ENCODE measurements at places on chromosomes 3 and 15.

DNA sequence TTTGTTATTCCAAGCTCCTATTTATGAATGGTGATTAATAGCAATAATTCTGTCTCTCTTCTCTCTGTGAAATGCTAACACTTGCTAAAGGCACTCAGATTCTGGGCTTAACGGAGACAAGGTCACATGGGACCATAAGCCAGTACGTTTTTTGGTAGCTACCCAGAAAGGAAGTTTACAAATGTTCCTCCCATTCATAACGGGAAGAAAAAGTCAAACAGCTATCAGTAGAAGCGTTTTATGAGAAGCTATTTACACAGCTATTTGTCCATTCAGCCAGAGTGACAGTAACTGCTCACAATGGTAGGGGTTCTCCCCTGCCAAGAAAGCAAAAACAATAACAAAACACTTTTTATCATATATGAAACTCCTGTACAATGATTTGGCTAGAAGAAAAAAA, 51.5 kb downstream of the ZMAT3 start:
- DNase-seq = no peak

DNA sequence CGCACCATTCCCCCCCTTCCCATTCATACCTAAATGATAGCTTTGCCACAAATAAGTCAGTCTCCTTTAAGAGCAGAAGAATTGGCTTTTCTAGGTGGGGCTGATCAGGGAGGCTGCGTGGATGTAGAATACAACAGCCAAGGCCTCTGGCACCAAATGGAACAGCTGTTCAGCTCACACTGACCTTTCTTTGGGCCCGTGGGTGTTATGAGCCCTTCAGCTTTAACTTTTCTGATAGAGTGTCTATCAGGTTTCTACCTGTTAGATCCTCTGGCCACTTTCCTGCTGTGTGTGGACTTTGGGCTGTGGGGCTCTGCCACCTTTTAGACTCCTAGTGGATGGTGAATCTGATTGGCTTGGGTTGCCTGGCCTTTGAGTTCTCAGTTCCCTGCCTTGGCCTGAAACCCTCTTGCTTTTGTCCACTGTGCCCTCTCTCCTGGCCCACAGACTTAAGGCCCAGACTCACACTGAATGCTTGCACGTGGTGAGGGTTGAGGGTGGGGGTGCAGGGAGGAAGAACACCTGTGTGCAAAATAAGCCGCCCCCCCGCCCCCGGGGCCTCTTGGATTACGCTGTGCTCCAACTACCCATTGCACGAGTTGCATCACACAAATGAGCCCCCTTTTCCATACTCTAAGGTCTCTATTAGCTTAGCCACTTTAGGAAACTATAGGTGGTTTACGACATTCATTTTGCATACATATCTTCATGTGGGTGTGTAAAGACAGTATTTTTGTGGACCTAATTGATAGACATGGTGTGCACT, 1.3 kb upstream of the RFX7 start:
- DNase-seq = no peak

- no peak for DNase-seq
Observed at GRCh38 chr3:130374908-130375307, 29.4 kb downstream of the COL6A5 start.

- no peak for DNase-seq
Observed at GRCh38 chr15:51828621-51829375, 655 bp upstream of the TMOD3 start.

DNA sequence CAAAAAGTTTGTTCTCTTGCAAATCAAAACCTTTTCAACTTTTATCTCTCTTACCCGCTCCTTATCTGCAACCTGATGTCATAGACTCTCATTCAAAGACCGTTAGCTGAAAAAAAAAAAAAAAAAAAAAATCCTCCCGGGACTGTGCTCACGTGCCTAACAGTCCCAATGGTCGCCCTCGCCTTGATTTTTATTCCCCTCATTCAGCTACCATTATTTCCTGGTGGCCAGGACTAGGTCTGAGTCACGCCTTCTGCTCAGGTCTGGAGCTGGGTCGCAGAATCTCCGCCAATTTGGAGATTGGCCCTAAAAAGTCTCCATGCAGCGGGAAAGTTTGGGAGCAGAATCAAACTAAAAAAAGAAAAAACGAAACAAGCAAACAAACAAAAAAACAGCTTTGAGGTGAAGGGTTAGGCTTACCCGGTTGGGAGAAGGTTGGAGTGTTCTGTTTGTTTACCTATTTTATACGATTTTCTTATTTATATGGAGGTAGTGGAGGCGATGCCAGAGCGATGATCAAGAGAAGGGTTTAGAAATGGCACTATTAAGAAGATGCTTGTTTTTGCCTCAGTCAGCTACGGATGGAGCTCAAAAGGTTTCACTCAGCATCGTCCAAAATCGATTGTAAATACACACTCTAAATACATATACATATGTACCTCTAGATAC, 51.1 kb downstream of the ZIC4 start:
- no peak for DNase-seq

GRCh38 chr3:183114384-183115178, 15.3 kb upstream of the MCCC1 start:
- no peak for DNase-seq

GRCh38 chr3:137409584-137409983, 354.5 kb upstream of the SOX14 start:
- no peak for DNase-seq

DNA sequence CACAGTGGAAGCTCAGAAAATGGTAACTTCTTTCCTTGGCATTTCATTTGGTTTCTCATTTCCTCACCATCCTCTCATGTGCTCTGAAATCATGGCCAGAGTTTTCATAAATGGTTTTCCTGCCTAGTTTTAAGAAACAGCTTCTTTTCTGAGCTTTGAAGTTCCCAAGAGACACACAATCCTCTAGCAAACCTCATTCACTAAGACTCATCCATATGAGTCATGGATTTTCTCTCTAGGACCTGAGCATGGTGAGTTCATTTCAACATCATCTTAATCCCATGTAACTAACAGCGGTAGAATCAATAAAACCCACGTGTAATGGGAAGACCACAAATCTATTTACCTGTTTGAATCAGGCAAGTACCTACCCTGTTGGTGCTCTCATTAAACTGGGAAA, 274.5 kb upstream of the LRTM1 start:
- no peak for DNase-seq

DNA sequence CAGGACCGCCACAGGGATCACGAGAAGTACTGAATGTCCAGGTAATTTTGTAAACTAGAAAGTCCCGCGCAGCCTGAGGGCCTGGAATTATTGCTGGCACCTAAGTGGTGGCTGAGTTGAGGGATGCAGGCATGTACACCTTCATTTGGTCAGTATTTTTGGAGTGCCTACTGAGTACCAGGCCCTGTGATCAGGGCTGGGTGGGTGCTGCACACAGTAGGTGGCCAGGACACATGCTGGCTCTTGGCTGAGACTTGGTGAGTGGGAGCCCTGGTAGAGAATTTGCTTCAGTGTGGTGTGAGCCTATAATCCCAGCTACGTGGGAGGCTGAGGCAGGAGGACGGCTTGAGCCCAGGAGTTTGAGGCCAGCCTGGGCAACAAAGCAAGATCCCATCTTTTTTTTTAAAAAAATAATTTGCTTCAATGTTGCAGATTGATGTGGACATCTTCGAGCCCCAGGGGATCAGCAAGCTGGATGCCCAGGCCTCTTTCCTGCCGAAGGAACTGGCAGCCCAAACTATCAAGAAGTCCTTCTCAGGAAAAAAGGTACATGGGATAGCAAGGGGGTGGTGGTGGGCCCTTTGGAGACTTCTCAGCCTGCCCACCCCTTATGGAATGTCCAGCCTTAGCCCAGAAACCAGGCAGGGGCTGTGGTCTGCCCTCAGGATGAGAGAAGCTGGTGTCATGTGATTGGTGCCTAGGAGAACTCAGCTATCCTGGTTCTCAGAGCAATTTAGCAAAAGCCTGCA, 2.6 kb downstream of the ITIH1 start:
- DNase-seq = no peak

- DNase-seq = no peak
Observed at GRCh38 chr3:102148598-102149337, 286.0 kb upstream of the ZPLD1 start.

DNA sequence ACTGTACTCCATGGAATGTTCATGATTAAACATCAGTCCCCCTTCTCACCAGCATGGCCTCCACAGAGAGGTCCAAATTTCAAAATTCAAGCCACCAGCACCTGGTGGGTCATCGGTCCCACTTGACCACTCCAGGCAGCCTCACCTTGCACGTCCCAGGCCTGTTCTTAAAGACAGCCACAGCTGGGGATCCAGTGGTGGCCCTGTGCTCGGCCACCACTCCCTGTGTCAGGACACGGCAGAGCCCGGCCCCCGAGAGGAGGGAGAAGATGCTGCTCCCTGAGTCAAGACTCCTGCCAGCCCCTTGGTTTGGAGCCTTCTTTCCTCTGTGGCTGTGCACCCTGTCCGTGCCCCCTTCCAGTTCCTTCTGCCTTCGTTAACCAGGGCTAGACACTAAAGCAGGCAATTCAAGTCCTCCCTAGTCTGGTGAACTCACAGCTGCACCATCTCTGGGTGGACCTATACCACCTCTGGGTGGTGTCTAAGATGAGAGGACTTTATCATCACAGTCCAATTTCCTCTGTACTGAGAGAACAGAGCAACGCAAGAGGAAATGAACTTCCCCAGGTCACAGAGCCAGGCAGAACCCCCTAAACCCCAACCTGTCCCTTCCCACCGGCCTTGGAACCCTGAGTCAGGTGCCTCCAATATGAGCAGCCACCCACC, 97.1 kb downstream of the MEGF11 start:
- no peak for DNase-seq

- no peak for DNase-seq
Observed at GRCh38 chr3:135134684-135135075, 339.6 kb downstream of the EPHB1 start.

DNA sequence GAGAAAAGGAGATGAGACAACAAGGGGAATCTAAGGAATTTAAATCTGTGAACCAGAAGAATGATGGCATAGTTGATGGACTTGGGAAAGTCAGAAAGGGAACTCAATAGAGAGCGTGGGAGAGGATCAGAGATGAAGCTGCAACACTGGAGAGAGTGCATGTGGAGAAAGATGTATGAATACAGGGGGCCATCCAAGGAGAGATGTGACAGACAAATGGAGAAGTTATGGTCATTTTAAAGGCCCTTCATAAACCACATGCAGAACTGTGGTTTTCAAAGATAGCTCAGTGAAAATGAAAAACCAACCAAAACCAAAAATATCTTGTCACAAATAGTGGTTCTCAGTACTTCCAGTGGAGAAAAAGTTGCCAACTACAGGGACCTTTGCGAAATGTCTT, 265.2 kb downstream of the SUCLG2 start:
- no peak for DNase-seq

GRCh38 chr3:76362643-76363042, 577.3 kb upstream of the ZNF717 start:
- DNase-seq = no peak

DNA sequence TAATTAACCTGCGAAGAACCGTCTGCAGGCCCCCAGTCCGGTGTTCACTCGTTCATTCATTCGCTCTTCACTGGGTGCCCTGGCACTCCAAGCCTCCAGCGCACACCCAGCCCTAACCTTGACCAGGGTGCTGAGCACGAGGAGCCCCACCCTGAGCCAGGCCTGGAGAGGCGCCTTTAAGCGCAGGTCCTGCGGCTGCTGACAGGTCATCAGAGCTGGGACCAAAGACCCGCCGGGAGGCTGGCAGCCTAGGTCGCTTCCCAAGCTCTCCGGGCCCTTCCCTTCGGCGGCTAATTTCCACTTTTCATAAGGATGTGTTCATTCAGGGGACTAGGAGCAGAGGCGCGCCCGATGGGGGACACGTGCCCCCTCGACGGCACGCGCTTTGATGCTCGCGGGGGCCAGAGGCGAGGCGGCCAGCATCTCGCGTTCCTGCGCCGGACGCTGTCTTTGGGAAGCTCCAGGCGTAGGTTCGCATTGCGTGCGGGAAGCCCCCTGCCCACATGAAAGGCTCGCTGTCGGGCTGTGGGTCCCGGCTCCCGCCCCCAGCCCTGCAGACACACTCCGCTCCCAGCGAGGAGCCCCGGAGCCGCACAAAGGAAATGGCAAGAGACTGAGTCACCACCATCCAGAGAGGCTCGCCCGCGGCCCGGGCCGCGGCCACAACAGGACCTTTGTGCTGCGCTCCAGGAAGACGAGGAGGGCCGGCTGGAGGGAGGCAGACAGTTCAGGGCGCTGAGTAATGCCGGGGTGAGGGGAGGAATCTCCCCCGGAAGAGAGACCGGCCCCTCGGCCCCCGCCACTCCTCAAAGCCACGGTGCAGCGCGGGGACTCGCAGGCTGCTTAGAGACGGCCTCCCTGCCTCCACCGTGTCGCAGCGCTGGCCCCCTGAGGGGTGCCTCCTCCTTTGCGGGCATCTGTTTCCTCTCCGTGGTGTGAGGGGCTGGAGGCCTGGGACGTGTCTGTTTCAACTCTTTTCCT, 266.4 kb upstream of the HES1 start:
- DNase-seq = no peak

DNA sequence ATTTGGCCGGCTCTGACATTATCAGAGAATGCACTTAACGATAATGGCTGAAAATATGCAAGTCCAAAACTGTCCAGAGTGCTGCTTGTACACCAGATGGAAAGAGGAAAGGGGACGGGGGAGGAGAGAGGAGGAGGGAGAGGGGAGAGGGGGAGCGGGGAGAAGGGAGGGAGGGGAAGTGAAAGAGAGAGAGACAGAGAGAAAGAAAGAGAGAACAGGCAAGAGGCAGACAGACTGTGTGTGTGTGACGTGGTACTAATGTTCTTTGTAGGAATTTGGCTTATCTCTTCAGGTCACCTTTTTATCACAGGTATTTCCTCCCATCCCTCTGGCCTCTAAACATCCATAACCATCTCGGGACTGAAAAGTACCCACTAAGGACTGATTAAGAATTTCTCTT, 75.1 kb upstream of the LMOD3 start:
- no peak for DNase-seq

GRCh38 chr15:40310001-40310959, 2.5 kb upstream of the PLCB2 start:
- no peak for DNase-seq

DNA sequence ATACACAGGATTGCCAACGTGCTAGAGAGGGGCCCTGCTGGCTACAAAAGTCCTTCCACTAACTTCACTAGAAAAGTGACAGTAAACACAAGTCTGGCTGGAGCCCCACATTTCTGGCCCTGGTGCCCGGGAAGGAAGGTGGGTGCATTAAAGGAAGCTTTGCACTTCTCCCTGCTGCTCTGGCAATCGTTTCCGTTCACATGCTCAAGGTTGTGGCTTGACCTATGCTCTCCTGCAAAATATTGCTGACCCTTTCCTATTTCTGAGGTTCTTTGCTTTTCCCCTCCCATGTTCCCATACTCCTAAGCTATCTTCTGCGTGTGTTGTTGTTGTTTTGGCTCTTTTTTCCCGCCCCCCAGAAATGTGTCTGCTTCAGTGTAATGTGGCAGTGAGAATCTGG, 9.1 kb upstream of the CCR3 start:
- DNase-seq = no peak

All from NCI-H1048 (cell line).